ENCODE measurements at places on chromosomes 1 and 21.

DNA sequence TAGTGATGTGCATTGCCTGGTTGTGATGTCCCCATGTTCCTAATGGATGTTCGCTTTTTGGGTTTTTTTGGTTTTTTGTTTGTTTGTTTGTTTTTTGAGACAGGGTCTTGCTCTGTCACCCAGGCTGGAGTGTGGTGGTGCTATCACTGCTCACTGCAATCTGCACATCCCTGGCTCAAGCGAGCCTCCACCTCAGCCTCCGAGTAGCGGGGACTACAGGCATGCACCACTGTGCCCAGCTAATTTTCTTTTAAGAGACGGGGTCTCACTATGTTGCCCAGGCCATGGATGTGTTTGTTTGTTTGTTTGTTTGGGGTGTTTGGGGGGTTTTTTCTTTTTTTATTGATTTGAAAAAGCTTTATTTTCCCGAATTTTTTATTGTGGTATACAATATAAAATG is 2.1 kb downstream of the COL6A2 start:
- no peak for DNase-seq

DNA sequence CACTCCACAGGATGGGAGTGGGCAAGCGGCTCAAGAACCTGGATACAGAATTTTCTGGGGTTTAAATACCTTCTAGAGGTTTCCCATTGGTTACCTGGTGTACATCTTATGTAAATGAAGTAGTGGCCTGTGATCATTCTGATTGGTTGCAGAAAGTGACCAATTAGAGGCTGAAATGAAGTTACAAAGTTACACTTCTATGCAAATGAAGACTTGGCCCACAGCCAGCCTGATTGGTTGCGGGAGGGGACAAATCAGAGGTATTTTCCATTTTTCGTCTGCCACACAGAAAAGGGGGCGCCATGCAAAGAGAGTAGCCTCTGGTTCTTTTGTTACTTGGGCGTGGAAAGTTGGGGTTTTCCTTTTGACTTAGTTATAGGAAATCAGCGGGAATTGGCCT is 8.9 kb downstream of the KCNAB2 start:
- no peak for DNase-seq

DNA sequence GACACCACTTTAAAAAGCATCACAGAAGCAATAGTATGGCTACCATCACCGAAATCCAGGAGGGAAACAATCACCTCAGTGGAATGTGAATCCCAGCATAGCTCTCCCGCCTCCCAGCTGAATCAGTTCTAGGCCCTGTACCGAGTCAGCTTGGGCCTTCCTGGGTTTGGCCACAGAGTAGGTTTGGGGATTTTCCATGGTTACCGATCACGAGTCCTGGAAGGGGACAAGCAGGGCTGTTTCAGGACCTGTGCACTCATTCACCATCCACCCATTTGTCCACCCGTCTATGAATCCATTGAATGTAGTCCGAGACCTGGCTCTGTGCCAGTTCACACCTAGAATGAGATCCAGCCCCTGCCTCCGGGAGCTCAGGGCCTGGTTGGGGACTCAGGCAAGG is 94.2 kb downstream of the ARHGEF10L start:
- peak; percentile 6 for DNase-seq

DNA sequence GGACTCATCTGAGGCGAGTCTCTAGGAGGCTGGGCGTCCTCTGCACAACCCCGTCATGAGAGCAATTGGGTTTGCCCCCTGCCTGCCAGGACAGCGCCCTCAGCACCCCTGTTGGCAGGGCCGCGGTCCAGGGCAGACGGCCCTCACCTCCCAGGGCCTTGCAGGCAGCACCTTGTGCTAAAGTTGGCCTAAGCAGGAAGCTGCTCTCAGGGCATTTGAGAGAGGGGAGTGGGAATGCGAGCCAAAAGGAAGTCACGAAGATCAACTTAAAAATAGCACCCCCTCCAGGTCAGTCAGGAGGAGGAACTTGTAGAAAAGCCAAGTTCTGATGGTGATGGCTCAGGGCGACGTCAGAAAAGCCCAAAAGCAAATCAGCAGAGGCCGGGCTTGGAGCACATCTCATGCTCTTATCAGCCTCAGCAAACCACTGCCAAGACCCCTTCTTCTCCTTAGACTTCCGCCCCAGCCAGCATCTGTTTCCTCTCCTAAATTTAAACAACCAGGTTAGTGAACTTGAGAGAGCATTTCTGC is 12.6 kb upstream of the ADORA3 start:
- no peak for DNase-seq

- DNase-seq: peak; percentile 28
These were observed 953 bp upstream of the BRWD1 start for GRCh38 chr21:39314143-39315027.

DNA sequence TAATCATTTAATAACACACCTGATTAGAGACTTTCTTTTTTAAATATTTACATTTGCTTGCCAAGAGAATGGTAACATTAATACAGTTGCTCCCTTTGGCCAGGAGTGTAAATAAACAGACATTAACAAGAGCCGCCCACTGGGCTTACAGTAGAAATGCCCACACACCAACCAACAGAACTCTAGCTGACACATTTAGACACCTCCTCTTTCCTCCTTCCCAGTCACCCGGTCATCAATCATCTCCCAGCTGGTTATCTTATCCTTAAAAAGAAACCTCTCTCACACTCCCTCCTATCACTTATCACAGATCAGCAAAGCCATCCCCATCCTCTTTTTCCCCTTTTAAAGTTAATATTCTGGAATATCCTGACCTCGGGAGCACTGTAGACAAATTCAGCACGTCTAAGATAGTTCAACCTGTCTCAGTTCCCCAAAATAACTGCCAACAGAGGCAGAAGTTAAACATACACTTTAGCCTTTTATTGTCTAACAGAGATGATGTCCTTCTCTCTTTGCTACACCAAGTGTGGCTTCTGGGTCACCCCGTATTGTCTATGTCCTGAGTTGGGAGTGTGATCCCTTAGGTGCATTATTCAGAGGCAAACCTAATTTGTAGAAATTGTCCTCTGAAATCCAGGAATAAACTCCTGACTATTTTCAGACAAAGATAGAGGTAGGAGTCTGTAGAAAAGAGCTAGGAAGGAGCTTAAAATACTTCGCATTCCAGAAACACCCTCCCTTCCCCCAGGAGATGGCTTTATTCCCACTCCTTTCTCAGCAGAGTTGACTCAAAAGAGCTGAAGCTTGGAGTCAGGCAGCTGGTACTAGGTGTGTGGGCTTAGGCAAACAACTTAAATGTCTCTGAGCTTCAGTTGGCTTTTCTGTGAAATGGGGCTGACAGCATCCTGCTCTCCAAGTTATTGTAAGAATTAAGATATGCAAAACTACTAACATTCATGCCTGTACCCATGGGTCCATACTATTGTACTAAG is 8.8 kb downstream of the MYCL start:
- peak; percentile 36 for DNase-seq

DNA sequence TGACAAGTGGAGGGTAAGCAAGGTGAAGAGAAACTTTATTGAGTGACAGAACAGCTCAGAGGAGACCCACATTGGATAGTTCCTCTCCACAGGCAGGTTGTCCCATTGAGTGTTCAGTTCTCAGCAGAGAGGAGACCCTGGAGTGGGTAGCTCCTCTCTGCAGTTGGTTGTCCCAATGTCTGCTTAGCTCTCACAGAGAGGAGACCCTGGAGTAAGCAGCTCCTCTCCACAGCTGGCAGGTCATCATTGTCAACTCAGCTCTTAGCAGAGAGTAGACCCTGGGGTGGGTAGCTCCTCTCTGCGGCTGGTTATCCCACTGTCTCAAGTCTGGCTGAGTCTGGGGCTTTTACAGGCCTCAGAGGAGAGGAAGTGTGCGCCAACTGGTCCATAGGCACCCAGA is 6.0 kb upstream of the CHD1L start:
- no peak for DNase-seq

- DNase-seq: no peak
These were observed 61.3 kb downstream of the PTBP2 start for GRCh38 chr1:96782856-96783255.

- DNase-seq: no peak
These were observed 10.6 kb upstream of the C1orf162 start for GRCh38 chr1:111463029-111463683.

GRCh38 chr1:160049101-160049500 is 17.3 kb upstream of the PIGM start:
- no peak for DNase-seq

GRCh38 chr1:169102567-169102966 is 3.9 kb upstream of the ATP1B1 start:
- DNase-seq: no peak

DNA sequence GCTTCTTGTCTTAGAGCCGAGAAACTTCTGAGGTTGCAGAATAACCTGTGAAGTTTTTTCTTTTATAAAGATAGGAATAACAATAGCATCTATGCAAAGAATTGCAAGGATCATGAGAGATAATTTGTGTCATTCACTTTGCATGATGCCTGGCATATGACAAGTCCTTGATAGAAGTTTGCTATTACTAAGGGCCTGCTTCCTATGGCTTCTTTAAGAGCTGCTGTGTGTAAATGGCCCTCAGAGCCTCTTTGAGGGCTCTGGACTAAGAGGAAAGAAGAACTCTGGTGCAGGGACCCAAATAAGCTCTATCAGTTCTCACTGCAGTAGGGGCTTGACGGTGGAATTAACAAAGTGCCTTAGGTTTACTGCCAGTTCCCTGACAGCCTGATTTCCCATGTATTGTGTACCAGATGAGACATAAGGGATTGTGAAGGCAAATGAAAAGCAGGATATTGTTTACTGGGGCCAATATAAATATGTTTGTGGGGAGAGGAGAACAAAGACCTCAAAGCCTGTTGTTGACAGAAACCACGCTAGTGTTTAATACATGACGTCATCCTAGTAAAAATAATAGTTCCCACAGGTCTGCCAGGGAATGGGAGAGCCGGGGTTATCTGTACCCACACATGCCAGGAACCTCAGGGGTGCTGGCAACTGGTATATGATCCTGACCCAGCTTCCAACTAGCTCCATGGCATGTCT is 131.2 kb upstream of the UBE2U start:
- no peak for DNase-seq

GRCh38 chr1:72397786-72398185 is 115.4 kb upstream of the NEGR1 start:
- no peak for DNase-seq

DNA sequence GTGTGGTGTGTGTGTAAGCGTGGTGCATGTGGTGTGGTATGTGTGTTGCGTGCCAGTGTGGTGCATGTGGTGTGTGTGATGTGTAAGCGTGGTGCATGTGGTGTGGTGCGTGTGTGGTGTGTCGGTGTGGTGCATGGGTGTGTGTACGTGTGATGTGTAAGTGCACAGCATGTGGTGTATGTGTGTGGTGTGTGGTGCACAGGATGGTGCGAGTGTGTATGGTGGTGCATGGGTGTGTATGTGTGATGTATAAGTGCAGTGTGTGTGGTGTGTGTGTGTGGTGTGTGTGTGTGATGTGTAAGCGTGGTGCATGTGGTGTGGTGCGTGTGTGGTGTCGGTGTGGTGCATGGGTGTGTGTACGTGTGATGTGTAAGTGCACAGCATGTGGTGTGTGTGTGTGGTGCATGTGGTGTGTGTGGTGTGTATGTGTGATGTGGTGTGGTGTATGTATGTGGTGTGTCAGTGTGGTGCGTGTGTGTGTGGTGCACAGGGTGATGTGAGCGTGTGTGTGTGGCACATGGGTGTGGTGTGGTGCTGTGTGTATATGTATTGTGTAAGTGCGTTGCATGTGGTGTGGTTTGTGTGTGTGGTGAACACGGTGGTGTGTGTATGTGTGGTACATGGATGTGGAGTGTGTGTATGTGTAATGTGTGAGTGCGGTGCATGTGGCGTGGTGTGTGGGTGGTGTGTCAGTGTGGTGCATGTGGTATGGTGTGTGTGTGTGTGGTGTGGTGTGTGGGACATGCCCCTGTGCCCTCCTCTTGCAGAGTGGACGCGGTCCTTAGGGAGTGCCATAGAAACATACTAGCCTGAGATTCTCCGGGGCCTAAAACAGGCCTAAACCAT is 1.1 kb upstream of the C2CD2 start:
- no peak for DNase-seq

GRCh38 chr1:18299441-18300338 is 181.0 kb upstream of the KLHDC7A start:
- DNase-seq: no peak

GRCh38 chr21:46600305-46600704 is 4.6 kb downstream of the S100B start:
- no peak for DNase-seq

- DNase-seq: no peak
These were observed 46.5 kb upstream of the GCLM start for GRCh38 chr1:93955765-93956164.

DNA sequence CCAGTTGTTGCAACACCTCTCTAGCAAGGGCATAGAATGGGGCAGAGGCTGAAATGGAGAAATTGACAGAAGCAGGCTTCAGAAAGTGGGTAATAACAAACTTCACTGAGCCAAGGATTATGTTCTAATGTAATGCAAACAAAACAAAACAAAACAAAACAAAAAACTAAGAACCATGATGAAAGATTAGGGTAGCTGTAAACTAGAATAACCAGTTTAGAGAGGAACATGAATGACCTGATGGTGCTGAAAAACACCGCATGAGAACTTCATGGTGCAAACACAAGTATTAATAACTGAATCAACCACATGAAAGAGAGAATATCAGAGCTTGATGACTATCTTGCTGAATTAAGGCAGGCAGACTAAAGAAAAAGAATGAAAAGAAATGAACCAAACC is 1707.7 kb downstream of the BRINP3 start:
- no peak for DNase-seq

- DNase-seq: no peak
These were observed 401 bp downstream of the ITLN1 start for GRCh38 chr1:160884579-160884978.

GRCh38 chr1:200275415-200275814 is 134.4 kb downstream of the ZNF281 start:
- DNase-seq: no peak

- DNase-seq: no peak
These were observed 800.9 kb downstream of the USP25 start for GRCh38 chr21:16530656-16531055.

GRCh38 chr1:58065520-58065919 is 481.0 kb downstream of the OMA1 start:
- DNase-seq: no peak

- DNase-seq: no peak
These were observed 2.5 kb downstream of the SLC25A34 start for GRCh38 chr1:15738416-15739113.

DNA sequence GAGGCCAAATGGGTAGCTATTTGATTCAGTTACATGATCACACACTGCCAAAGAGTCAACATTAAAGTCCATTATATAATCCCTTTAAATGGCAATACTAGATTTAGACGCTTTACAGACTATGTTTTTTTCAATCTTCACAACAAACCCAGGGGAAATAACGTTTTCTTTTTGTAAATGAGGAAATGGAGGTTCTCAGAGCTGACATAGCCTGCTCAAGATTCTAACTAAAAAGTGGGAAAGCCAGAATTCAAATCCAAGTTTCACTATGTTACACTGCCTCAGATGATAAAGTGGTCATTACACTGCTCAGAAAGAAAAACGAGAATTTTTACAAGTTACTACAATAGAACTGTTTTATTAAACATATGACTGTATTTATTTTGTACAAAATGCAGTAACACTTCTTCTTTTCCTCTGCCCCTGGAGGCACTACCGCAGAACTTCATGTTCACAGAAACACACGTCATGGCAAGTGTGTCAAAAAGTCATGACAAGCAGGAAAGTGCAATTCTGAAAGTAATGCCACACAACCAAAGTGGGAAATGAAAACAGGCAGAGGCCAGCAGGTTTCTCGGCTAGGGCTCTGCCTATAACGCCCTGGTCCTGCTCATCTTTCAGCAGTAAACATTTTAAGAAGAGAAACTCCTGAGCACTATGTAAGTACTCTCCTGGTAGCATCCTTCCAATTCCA is 19.0 kb downstream of the THEMIS2 start:
- no peak for DNase-seq
